ENCODE measurements at places on chromosomes 3 and 15.

- no peak for DNase-seq
These were observed 29.5 kb downstream of the LINS1 start for GRCh38 chr15:100572362-100572983.

GRCh38 chr15:93118904-93119303, 29.9 kb upstream of the RGMA start:
- no peak for DNase-seq

DNA sequence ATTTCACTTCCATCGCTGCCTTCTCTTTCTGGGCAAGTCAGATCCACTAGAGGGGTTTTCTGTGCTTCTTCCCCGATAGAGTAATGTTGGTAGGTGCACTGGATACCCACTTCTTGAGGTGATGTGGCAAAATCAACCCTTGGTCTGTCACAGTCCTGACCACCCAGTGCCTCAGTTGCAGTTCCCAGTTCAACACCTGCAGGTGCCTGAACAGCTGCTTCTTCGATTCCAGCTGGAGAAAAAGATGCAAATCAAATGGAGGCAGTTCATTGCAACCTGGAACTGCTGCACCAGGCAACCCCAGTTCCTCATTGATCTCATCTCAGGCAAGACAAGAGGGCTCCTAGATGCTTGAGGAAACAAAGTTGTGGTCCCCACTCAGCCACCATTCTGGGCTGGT, 186.6 kb downstream of the UBE2E2 start:
- no peak for DNase-seq

DNA sequence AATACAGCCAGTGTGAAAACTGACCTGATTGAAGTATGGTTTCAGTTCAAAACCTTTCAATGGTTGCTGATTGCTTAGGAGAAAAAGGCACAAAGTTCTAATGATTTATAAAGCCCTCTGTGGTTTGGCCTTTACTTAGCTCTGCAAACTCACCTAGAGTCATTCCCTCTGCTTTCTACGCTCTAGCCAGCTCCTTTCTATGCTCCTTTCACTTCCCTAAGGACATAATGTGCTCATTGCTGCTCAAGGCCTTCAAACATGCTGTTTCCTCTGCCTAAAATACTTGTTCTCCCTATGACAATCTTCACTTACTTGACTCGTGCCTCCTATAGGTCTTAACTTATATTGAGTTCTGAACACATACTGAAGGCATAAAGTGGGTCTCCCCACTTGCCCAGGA, 19.0 kb downstream of the RPL39L start:
- no peak for DNase-seq

GRCh38 chr3:115657168-115657567, 33.9 kb downstream of the GAP43 start:
- DNase-seq, result no peak

DNA sequence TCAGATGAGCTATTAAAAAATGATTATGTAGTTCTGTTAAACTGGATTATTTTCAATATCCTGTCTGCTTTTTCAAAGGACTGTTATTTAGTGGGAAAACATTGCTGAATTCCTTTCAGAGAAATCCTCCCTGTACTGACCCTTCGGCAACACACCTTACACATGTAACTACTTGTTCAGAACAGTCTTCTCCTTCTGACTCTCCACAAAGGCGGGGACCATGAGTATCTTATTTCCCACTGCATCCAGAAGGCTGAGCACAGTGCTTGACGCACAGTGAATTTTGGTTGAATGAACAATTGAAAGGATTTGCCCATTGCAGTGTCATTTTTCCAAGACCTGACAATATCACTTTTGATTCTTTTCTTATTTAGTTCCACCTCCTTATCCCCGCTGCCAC, 23.1 kb upstream of the CFAP161 start:
- no peak for DNase-seq

DNA sequence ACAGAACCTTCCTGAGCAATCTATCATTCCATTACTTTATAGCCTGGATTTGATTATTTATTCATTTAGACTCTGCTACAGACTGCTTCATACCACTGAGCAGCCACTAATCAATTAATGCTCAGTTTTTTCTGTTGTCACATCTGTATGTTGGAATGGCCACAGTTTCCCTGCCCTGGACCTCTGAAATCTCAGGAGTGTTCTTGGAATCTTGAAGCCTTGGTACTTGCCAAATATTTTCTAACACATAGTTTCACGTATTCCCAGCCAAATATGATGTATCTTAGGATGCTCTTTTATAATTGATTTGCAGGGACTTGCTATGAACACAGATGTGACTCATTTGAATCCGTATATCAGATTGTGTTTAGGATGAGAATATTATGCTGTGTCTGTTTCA, 225.8 kb downstream of the TAFA4 start:
- DNase-seq, result no peak

GRCh38 chr15:41125063-41125669, 9.1 kb upstream of the INO80 start:
- no peak for DNase-seq

GRCh38 chr15:85276921-85277320, 103.5 kb upstream of the AKAP13 start:
- DNase-seq, result no peak

DNA sequence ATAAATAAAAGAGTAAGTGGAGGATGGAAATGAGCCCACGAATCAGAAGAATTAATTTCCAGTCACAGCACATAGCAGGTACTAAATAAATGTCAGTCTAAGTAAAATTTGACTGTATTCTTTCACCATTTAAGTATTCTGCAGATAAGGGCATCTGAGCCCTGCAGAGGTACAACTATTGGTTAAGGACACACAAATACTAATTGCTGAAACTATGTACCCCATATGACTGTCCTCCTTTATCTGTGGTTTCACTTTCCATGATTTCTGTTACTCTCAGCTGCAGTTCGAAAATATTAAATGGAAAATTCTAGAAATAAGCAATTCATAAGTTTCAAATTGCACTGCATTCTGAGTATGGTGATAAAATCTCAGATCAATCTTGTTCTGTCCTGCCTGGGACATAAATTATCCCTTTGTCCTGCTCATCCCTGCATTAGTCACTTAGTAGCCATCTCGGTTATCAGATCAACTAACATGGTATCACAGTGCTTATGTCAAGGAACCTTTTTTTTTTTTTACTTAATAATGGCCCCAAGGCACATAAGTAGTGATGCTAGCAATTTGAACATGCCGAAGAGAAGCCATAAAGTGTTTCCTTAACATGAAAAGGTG, 95.1 kb downstream of the LSAMP start:
- DNase-seq, result no peak

DNA sequence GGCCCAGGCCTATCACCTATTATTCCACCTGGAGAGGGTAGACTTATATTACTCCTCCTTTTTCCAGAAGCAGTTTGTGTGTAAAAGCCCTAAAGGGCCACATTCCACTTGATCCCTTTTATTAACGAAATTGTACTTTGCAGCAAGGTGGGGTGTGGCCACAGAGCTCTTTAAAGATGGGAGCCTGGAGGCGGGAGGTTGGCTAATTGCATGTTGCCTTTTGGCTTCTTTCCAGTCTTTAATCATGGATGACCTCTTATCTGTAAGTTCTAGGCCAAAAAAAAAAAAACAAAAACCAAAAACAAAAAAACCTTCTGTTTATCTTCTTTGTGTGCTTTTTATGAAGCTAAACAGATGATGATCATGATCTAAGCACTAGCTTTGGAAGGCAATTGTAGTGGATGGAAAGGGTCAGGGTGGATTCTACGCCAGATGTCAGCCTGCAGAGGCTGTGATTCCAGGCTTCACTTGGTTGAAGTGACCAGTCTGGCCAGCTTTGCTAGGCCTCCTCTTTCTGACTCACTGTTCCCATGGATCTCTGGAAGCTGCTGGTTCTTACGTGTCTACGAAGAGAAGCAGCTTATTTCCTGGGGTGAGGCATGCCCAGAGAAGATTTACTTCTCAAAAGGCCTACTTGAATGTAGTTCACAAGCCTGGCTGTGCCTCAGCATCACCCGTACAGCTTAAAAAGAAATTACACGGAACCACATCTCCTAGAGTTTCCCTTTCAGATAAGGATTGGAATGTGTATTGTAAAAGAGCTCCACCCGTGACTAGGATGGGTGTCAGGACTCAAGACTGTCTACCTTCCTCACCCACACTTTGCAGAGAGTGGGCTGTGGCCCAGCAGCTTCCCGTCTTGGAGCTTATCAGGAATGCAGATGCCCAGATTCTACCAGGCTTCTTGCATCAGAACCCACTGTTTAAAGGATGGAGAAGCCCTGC, 330.9 kb upstream of the C2CD4B start:
- no peak for DNase-seq

- DNase-seq, result no peak
These were observed 16.6 kb downstream of the CRYBG3 start for GRCh38 chr3:97838393-97838792.

- no peak for DNase-seq
These were observed 22.1 kb downstream of the CNTN3 start for GRCh38 chr3:74592359-74592758.

DNA sequence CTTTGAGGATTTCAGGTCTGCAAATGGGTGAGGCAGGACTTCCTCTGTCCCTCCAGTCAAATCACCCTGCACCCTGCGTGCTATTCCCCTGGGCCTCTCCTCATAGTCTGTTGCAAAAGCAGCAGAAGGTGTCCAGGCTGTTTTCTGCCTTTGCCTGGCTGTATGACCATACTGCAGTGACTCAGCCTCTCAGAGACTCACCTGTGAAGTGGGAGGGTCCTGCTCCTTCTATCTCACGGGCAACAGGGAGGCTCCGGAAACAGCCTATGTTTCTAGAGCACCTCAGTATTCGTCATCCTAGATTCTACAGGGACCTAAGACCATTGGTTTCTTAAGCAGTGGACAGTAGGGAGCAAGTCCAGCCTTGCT, 216.4 kb downstream of the TLE3 start:
- DNase-seq, result no peak

GRCh38 chr3:142664311-142664710, 59.5 kb upstream of the TRPC1 start:
- no peak for DNase-seq

GRCh38 chr3:56467108-56467507, 1.2 kb downstream of the ERC2 start:
- peak; percentile 47 for DNase-seq

- DNase-seq, result no peak
These were observed 91.5 kb downstream of the NEO1 start for GRCh38 chr15:73143763-73144155.

DNA sequence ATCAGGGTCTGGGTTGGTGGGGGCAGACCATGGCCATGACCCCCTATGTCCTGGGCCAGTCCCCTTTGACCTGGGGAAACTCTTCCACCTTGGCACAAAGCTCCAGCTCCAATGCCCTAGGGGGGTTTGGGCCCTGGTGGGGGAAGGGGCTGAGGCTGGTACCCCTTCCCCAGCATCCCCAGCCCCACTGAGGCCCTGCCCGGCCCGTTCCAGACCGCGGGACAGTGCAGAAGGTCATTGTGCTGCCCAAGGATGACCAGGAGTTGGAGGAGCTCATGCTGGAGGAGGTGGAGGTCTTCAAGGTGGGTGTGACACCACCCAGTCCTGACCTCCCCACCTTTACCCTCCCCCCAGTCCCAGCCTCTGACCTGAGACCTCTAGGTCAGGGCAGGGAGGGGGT, 6.2 kb upstream of the GNAT1 start:
- no peak for DNase-seq

- DNase-seq, result no peak
These were observed 135.2 kb downstream of the MECOM start for GRCh38 chr3:169528289-169528688.

DNA sequence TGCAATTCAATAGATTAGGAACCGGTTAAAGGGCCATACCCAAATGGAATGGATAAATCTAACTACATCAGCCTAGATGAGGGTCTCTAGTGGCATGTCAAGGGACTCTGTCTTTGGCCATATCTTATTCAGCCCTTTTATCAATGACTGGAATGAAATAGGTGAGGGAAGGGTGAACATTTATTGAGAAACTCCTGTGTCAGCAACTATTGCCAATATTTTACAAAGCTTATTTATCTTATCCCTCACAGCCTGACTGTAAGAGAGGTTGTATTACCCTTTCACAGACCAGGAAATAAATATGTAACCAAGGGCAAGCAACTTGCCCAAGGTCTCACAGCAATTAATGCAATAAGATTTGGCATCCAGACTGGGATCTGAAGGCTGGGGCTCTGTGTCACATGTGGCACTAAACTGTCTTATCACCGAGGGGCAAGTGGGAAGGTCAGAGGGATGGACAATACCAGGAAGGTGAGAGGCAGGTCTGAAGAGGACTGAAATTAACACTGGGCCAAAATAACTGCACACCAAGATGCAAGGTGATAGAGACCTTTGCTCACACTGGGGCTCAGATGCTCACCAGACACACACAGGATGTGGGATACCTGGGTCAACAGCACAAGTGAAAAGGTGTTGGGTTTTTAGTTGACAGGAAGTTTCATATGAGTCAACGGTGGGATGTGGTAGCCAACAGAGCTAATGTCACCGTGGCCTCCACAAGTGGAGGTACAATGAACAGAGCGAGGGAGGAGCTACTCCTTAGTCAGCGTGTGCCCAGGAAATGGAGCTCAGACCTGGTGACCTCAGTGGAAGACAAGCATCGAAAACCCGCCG, 261.3 kb downstream of the RPLP1 start:
- DNase-seq, result peak; percentile 41

DNA sequence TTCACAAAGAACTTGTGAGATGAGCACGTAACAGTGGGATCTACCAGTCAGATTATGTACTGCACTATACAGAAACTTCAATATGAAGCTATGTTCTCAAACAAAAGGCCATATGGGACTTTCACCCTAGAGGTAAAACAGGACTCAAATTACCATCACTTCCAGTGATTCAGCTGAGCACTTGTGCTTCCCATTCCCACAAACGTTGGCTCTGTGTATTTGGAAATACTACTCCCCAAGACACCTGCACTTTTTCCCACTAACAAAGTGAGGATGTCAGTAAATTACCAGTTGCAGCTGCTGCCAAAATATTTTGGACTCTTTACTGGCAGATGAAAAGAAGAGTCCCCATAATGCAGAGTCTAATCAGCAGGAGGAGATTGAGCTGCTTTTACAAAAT, 1570.1 kb downstream of the SI start:
- no peak for DNase-seq
